ENCODE measurements at places on chromosomes 5 and 9. TPM values are rescaled to one million over a fixed set of nuclear protein-coding genes. Genes with fewer than 3 reads are reported as not detected.
A peak's percentile ranks its signal among the peaks of the same experiment; 100 is the strongest.

Gene NREP
- total RNA-seq, result 9.1 TPM

DNA sequence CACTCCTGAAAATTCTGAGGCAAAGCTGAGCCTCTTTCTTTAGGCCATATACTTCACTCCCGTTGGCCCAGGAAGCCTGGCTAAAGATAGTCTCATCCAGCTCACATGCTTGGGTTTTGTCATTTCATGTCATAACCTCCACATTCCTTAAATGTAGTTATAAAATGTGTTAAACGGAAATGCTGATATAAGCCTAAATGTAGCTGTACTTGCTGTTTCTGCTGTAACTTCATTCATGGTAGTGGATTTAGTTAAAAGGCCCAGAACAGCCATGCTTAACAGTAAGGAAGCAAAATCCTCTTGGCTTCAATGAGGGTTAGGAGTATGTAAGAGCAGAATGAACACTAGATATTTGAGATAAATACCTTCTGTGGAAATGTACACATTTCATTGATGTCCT lies 135.8 kb upstream of the TMEM161B start:
- H3K4me3 ChIP-seq, result no peak overlapping the region
- no peak overlapping the region for H3K27ac ChIP-seq
- DNase-seq, result no peak
- H3K36me3 ChIP-seq, result no peaks in the 10 kb centered on the region
- H3K4me1 ChIP-seq, result no peaks in the 10 kb centered on the region
- no peaks in the 10 kb centered on the region for H3K27me3 ChIP-seq

GRCh38 chr5:60455589-60455988 lies 244.4 kb downstream of the DEPDC1B start:
- H3K4me1 ChIP-seq, result no peaks in the 10 kb centered on the region

Gene ARHGAP26
- 89.0 TPM for total RNA-seq

DNA sequence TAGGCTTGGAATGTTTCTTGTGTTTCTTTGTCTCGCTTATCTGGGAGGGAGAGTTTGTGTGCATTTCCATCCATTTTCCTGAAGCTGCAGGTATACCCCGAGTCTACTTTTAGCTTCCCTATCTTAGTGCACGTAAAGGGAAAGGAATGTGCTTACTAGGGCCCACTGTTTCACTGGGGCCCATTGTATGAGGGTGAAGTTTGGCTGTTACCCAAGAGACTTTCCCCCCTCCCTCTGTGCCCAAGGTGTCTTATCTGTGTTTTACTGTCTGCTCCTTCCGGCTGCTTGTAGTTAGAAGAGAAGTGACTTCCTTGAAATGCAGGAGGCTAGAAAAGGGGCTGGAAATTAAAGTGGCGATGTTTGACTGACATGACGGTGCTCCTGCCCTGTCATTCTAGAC lies 12.1 kb upstream of the BTNL3 start:
- H3K27ac ChIP-seq, result no peak overlapping the region
- no peaks in the 10 kb centered on the region for H3K4me1 ChIP-seq
- H3K36me3 ChIP-seq, result no peaks in the 10 kb centered on the region
- peaks cover under 1% of the 10 kb centered on the region for H3K27me3 ChIP-seq
- no peak for DNase-seq

- H3K27ac ChIP-seq, result peak overlapping the region; percentile 36
- no peaks in the 10 kb centered on the region for H3K4me1 ChIP-seq
- no peaks in the 10 kb centered on the region for H3K36me3 ChIP-seq
- no peak for DNase-seq
Measured at GRCh38 chr9:524008-524407, 309.3 kb downstream of the DOCK8 start.

Gene PCDHB15
- 3.3 TPM for total RNA-seq

Gene CMBL
- total RNA-seq, result 9.2 TPM

Gene BAAT
- not detected for total RNA-seq

GRCh38 chr5:180047667-180048066 lies 23.9 kb downstream of the RNF130 start:
- no peak overlapping the region for H3K4me3 ChIP-seq
- DNase-seq, result peak; percentile 64
- H3K27me3 ChIP-seq, result no peaks in the 10 kb centered on the region
- no peaks in the 10 kb centered on the region for H3K36me3 ChIP-seq
- no peaks in the 10 kb centered on the region for H3K4me1 ChIP-seq
- H3K27ac ChIP-seq, result peak overlapping the region; percentile 60
